ENCODE measurements at places on chromosomes 16 and 17. TPM values are rescaled to one million over a fixed set of nuclear protein-coding genes. Genes with fewer than 3 reads are reported as not detected.
A peak's percentile ranks its signal among the peaks of the same experiment; 100 is the strongest.

DNA sequence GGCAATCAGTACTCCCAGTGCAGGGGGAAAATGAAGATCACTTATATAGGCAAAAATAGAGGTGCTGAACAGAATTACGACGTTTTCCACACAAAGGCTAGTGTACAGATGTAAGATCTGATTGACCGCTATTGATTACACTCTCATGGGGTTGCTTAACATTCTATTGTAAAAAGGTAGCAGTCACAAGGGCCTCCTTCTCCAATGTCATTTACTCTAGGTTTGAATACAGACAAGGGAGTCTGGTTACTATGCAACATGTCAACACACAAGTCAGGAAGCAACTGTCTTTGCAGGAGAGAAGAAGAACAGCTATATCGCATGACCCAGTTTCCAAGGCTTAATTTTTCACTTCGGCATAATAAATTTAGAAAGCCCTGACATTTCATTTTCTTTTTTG, 7.9 kb downstream of the KRT37 start:
- peak; percentile 60 for DNase-seq

DNA sequence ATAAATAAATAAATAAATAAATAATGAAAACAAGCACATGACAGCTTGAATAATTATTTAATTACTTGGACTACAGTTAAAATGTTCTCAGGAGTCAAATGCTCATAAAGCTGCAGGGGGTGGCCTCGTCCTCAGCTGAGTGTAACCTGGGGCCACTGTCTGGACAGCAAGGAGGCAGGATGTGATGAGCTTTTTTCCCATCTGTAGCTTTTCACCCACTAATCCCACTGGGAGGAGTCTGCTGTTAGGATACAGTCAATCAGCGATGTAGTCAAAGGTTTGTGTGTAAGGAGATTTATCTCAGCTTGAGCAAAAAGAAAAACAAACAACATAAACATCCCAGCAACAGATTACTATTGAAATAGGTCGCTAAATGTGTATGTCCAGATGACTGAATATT, 22.5 kb downstream of the ZCCHC14 start:
- peak; percentile 20 for DNase-seq

- DNase-seq, result no peak
Observed at GRCh38 chr17:27239046-27239445, 54.9 kb upstream of the WSB1 start.

GRCh38 chr17:5861246-5861645, 208.9 kb upstream of the WSCD1 start:
- no peak for DNase-seq

DNA sequence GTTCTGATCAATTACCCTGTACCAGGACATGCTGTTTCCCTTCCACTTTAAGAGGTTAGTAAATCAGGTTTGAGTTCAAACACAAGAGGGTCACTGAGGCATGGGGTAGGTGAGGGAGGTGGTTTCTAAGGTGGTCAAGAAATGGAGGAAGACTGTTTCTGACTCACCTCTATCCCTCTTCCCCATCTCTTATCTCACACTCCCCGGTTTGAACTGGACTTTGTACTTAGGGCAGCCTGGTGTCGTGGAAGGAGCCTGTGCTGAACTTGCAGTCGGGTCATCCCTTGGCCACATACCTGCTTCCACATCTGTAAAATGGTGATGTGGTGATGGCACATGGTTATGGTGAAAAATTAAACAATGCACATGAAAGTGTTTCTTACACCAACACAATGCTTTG, 17.2 kb upstream of the TMEM98 start:
- no peak for DNase-seq

DNA sequence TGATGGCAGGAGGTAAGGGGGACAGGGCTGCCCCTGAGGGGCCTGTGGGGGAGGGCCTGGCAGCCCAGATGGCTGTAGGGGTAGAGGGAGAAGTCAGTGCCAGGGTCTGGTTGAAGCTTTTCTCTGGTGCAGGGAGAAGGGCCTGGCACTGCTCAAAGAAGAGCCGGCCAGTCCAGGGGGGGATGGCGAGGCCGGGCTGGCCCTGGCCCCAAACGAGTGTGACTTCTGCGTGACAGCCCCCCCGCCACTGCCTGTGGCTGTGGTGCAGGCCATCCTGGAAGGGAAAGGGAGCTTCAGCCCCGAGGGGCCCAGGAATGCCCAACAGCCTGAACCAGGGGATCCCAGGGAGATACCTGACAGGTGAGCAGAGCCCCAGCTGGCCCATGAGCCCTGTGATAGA, 2.8 kb upstream of the NOL3 start:
- DNase-seq, result no peak

Gene ICAM2
- total RNA-seq, result 0.84 TPM

GRCh38 chr17:7241090-7241733, 1.0 kb downstream of the GABARAP start:
- no peak for DNase-seq

DNA sequence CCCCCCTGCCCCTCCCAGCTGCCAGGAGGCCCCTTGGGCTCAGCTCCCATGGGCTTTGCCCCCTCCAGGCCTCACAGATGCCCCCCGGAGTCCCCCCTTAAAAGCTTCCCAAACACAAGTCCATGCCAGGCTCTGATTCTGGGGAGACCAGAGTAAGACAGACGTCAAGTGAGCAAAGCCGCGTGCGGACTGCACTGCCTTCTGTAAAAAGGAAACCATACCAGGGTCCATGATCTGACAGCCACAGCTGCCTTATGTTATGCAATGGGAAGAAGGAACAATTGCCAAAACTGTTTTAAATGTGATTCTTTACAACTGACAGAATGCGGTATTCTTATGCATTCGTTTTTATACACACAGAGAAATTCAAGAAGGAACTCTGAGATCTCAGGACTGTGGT, 17.9 kb upstream of the HEXD start:
- DNase-seq, result no peak

Gene MLX
- 42.6 TPM for total RNA-seq

GRCh38 chr17:20035501-20035900, 26.3 kb downstream of the SPECC1 start:
- no peak for DNase-seq

DNA sequence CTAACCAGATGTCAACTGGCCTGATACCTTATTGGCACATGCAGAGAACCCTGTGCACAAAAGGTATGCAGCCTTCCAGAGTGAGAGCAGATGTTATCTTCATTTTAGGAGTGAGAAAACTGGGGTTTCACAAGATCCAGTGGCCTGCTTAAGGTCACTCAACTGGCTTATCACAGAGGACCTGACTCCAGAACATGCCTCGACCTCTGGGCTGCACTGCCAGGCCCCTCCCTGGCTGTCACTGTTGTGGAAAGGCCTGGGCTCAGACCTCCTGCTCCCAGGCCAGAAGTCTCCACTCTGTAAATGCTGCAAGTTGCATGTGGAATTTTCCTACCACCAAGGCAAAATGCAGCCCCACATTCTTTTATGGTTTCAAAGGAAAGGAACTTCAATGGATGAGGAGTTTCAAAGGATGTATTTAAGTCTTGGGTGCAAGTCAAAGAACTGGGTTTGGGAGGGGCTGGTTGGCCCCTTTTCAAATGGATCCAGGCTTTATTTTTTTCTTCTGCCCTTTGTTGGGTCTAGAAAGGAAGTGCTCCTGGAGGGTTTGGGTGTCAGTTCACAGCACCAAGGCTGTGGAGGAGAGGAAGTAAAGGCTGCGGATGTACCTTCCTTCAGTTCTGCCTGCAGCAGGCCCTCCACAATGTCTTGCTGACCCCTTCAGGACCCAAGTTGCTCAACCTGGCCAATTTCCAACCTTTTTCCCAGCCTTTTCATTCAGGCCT, 30.4 kb upstream of the SMPD3 start:
- no peak for DNase-seq

Gene SCARF1
- total RNA-seq, result 0.47 TPM

Gene UNC13D
- not detected for total RNA-seq

Gene ATP2C2
- total RNA-seq, result not detected

DNA sequence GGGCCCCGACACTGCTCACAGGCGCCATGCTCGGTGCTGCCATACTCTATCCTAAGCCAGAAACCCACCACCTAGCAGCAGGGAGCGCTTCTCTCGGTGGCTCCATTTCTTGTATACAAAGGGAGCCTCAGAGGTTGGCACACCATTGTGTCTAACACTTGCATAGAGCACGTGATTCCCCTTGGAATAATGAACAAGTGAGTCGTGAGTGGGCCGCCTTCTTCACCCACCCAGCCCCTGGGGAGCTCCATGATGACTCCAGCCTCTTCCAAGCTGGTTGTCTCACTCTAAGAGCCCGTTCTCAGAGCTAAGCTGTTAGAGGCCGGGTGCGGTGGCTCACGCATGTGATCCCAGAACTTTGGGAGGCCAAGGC, 82.3 kb upstream of the ZNF469 start:
- DNase-seq, result no peak

GRCh38 chr17:41666708-41667279, 21.9 kb upstream of the EIF1 start:
- peak; percentile 69 for DNase-seq

GRCh38 chr17:39920218-39921210, 2.1 kb upstream of the GSDMB start:
- no peak for DNase-seq

Gene TSPOAP1
- 0.47 TPM for total RNA-seq

- no peak for DNase-seq
Observed at GRCh38 chr16:50160495-50161164, 7.5 kb downstream of the TENT4B start.

- no peak for DNase-seq
Observed at GRCh38 chr17:13749166-13749890, 147.6 kb upstream of the HS3ST3A1 start.

All from M059J (cell line).